Gastroesophageal sphincter (tissue), 4 donors: ENCODE measurements at places on chromosomes 16 and 17.
A peak's percentile ranks its signal among the peaks of the same experiment; 100 is the strongest.

- peak; percentile 7 for ATAC-seq
Observed at GRCh38 chr16:28846933-28847273, 755 bp upstream of the TUFM start.

GRCh38 chr16:68757625-68757935 is 20.5 kb downstream of the CDH1 start:
- no peak for ATAC-seq

GRCh38 chr17:19613979-19614378 is 34.6 kb upstream of the ALDH3A2 start:
- ATAC-seq = no peak

- ATAC-seq = no peak
Observed at GRCh38 chr17:62790564-62790986, 17.5 kb downstream of the MARCHF10 start.

- no peak for ATAC-seq
Observed at GRCh38 chr17:2040219-2040827, 1.5 kb upstream of the OVCA2 start.

DNA sequence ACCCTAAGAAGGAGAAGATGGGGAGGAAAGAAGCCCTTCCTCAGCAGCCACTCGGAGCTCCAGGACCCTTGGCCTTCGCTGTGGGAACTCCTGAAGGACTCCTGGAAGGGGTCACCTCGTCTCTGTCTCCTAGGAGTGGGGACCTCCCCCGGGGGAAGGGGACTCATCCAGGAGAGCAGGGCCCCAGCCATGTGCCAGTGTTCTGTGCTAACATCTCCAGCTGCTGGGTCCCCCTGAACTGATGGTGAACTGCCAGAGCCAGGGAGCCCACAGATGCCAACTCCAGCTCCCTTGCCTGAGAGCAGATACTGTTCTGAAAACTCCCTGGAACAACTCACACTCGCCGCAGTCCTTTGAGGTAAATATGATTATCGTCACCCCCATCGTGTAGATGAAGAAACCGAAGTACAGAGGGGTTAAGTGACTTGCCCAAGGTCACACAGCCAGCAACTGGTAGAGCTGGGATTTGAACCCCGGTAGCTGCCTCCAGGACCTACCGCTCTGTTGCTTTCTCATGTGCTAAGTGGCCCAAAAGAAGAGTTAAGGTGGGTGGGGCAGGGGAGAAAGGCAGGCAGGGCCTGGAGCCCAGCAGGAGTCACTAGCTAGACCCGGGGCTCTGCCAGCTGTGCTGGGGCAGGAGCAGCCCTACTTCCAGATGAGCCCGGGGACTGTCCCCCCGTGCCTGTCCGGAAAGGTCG is 10.5 kb downstream of the TIMM22 start:
- peak; percentile 20 for ATAC-seq

DNA sequence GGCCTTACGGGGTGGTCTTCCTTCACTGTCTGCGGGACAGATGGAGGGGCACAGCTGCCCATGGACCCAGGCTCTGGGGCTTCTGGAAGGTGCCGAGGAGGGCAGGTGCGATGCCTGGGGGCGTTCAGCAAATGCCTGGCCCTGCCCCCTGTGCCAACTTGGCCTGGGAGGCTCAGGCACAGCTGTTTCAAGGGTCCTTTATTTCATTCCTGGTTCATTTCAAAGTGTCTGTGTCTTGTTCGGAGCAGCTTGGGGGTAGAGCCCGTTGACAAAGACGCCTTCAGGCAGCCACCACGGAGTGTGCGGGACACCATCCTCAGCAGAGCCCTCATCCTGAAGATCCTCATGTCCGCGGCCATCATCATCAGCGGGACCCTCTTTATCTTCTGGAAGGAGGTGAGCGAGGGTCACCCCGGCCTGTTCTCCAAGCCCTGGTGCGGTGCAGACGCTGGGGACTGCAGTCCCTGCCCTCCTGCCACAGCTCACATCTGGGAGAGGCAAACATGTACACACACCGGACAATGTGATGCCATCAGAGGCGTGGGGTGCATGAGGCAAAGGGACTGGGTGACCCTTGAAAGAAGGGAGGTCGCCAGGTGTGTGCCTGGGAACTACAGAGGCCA is 43.9 kb downstream of the MEAK7 start:
- no peak for ATAC-seq

GRCh38 chr16:9235867-9236266 is 144.4 kb downstream of the HAPSTR1 start:
- ATAC-seq = no peak

DNA sequence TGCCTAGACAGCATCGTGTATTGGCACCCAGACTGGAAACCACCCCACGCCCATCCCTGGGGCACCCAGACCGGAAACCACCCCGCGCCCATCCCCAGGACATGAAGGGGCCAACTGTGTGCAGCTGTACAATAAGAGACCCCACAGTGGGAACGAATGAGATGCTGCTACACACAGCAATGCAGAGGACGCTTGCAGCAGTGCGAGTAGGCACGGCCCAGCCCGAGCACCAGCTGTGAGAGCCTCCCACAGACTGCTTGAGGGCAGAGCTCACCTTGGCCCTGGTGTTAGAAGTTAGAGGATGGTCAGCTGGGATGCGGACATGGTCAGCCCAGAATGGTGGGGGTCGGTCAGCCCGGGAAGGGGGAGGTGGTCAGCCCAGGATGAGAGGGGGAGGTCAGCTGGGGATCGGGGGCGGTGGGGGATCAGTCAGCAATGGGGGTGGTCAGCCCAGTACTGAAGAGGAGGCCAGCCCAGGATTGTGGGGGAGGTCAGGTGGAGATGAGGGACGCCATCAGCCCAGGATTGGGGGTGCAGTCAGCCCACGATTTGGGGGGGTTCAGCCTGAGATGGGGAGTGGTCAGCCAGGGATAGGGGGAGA is 340.0 kb downstream of the C16orf95 start:
- peak; percentile 13 for ATAC-seq

GRCh38 chr16:56657555-56658326 is at the start of gene MT1F:
TSS of gene MT1F (plus strand) at chr16:56657959. CDS start at chr16:56658059, 100 bp downstream.
- peak; percentile 77 for ATAC-seq

DNA sequence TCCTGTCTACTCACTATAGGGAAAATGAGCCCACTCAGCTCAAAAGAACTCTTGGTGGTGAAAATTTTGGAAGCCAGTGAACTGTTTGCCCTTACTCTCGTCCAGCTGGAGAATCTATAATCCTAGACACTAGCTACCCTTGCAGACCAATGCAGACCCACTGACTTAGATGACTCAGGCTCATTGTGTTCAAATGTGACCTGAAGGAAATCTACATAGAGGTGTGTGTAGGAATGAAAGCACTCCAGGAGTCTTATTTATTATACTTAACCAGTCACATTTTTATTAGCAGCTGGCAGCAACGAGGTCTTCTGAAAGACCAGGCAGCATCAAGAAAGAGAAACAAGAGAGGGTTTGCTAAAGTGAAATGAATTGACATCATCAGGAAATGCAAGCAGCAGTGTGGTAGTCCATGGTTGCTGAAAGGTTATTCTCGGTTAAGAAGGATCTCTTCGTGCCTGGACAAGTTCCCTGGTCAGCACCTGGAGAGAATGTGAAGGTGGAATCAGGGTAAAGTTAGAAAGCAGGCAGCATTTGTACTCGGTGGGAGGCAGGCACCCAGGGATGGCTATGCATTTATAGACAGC is 1.4 kb downstream of the KRTAP29-1 start:
- no peak for ATAC-seq
